ENCODE measurements at places on chromosomes 6 and 20.

DNA sequence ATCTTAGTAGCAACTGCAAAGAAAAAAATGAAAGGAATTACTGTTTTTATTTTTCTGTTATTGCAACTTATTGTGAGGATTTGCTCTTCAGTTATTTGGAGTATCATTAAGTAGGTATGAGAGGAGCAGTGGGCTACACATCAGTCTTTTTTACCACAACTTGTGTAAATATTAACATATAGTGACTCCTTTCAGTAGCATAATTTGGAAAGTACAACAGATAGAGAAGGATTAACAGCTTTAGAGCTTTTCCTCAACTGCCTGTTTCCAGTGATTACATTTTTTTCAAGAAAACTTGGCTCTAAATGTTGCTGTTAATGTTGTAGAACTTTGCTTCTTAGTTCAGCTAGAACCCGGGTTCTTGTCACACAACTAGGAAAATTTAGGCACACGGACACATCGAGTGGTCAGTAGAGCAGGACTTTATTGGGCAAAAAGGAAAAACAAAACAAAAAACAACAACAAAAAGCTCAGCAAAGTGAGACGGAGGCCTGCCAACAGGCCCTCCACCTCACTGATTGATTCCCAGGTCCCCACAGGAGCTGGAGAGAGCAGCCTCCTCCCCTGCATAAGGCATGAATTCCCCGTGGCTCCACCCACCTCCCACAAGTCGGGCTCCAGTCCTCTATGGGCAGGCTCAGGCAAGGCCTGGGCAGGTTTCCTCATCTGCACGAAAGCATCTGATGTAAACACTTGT is 75.1 kb downstream of the ADGRG6 start:
- DNase-seq: no peak

DNA sequence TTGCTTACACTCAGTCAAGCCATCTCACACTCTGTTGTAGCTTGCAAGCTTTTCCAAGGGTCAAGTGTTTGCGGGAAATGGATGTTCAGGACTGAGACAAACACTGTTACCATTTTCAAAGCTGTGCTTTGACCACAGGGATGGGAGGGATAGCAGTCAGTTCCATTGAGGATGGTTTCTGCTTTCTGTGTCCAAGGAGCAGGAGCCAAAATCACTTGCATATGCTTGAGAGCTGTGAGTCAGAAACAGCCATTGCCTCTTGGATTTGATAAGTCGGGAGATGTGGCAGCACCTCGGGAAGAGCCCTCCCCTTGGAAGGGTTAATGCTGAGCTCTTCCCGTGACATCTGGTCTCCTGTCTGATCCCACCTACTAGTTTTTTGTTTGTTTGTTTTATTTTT is 85.2 kb downstream of the TCP11 start:
- DNase-seq: no peak

DNA sequence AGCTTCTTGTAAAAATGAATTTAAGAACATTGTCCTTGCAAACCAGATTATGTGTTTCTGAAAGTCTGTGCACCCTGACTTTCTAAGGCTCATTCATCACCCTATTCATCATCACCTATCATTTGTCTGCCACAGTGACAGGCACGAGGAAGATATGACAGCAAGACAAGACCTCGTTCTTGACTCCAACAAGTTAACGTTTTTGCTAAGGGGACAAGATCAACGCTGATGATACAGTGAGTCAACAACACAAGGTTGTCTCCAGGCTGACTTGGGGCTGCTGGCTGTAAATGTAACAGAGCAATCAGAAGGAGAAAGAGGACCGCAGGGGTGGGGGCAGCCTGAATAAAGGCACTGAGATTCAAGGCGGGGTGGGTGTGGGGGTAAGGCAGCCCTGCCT is 94.2 kb downstream of the FOXC1 start:
- DNase-seq: no peak

DNA sequence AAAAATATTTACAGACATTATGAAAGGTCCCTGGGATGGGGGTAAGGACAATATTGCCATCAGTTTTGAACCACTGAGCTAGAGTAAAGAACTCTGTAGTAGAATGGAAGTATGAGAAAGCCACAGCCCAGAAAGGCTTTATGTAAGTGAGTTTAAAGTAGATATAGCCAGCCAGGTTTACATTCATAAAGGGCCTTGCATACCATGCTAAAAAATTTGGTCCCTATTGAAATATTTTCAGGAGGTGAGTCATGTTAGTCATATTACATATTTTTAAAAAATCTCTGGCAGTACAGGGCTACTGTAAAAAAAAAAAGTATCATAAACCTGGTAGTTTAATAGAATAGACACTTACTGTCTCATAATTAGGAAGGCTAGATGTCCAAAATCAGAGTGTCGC is 3.5 kb downstream of the ZKSCAN8 start:
- DNase-seq: no peak

DNA sequence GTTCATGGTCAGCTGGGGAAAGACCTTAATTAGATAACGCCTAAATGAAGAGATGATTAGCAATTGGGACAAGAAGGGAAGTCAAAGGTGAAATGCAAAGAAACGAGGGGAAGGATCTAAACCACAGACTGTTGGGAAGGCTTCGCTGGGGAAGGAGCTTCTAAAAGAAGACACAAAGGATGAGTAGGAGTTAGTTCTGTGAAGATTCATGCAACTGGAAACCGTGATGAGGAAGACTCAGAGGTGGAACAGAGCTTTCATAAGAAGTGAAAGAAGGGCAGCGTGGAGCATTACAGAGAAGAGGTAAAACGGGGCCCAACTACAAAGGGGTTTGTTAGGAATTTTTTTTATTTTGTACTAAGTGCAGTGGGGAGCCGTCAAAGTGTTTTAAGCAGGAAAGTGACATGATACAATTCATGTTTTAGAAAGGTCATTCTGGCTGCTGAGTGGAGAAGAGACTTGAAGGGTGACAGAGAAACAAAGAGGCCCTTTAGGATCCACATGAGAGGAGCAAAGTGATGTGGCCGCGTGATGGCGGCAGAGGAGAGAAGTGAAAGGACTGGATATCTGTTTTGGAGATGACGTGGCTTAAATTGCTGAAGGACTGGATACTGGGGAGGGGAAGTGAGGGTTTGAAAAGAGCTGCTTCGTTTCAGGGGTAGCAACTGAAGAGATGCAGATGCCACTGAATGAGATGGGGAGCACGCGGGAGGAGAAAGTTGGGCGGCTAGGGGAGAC is 33.6 kb downstream of the TTI1 start:
- no peak for DNase-seq

GRCh38 chr6:89010825-89011224 is 47.4 kb upstream of the RNGTT start:
- DNase-seq: no peak

GRCh38 chr6:148345176-148345575 is 2.5 kb downstream of the SASH1 start:
- DNase-seq: no peak

DNA sequence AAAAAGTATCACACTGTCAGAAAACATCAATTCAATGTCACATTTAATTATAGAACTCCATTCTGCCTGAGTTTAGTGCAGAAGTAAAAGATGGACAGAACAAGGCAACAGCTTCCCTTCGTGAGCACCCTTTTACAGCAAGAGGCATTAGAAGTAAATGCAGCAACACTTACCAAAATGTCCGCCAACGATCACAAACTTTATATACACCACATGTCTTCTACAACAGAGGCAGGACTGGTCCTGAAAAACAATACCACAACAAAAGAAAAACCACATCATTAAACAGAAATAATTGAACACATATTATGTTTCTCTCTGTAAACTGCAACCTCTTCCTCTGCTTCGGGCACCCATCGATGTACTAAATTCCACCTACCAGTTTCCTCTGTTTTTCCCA is 92.9 kb downstream of the FYN start:
- no peak for DNase-seq

DNA sequence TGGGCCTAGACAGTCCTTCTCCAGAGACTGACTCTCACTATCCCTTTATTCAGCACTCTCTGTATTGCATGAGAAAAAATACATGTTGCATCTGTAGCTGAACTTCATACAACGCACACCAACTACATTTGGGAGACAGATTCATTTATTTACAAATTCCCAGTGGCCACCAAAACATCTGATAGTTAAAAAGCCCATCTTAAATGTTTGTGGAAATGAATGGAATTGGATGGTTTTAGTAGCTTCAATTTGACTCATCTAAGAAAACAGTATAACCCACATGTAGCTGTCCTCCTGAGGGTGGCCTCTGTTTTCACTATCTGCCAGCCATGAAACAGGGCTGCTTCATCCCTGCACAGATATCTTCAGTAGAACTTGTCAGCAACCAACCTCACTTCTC is 116.3 kb downstream of the PCSK2 start:
- DNase-seq: no peak

DNA sequence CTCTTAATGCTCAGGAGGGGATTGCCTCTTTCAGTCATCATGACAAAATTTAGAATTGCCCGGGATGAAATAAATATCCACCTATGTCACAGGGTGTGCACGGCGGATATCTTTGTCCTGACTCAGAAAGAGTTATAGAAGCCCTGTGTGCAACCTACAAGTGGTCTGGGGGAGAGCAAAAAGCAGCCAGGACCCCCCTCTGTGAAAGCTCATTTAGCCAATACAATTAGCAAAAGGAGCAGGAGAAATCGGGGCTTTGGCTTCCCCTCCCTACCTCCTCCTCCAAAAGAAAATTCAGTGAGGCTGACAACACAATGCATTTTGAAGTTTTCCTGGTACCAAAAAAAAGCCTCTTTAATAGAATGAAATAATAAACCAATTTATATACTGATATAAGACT is 21.8 kb downstream of the FOXA2 start:
- DNase-seq: no peak

GRCh38 chr6:71502956-71503355 is 214.3 kb downstream of the OGFRL1 start:
- no peak for DNase-seq

DNA sequence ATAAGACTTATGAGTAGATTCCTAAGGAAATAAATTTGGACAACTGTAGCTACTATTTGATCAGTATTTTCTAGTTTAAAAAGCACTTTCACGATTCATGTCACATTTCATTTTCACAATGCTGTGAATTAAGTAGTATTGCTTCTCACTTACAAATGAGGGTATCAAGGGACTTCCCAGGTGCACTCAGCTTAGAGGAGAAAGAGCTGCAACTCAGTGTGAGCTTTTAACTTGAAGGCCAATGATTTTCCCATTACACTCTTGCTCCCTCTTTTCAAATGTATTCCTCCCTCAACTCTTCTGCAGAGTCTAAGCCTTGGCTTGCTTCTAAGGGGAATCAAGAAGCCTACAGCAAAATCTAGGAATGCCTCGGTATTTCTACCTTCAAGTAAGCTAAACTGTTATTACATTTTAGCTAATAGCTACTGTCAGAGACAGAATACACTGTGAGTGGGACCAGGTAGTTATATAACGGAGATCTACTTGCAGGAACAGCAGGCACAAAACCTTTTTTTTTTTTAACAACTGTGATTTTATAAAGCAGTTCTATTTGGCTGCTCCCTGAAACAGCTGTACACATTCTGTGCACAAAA is 339.0 kb downstream of the SYNE1 start:
- no peak for DNase-seq

- no peak for DNase-seq
These were observed 66.3 kb downstream of the ATXN1 start for GRCh38 chr6:16694781-16695578.

DNA sequence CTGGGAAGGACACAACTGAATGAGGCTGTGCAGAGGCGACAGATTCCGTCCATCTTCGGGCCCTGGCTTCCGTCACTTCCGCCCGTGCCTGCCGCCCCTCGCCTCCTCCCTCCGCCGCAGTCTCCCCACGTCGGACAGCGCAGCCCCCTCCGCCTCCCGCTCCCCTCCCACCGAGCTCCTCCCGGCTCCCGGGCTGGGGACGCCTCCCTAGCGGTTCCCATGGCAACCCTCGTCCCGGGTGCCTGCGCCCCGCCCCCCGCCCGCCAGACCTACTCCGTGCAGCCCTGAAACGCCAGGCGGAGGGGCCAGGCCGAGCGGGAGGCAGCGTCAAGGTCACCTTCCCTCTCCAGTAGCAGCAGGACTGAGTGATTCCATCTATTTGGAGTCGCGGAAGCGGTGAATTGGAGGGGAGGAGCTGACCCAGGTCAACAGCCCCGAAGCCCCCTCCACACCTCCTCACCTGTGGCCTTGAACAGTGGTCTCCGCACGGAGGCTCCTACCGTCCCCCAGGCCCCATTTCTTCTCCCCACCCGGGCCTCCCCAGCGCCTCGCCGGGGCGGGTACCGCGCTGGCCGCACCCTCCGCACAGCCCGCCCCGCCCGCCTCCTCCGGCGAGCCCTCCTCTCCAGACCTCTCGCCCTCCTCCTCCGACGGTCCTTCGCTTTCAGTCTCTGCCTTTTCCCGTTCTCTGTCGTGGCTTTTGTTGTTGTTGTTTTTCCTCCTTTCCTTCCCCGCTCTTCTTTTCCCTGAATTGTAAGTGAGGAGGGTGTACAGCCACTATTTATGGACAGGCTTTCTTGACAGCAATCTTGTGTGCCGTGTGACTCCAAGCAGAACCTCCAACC is 951 bp downstream of the NRSN2 start:
- DNase-seq: peak; percentile 91
